Activated naive CD4-positive, alpha-beta T cell treated with anti-CD3 and anti-CD28 coated beads for 36 hours (primary cell): ENCODE measurements at places on chromosomes 4 and X.

GRCh38 chrX:104913348-104913747 is 307.1 kb downstream of the TEX13A start:
- DNase-seq = no peak
- H3K4me3 ChIP-seq = no peak overlapping the region
- no peaks in the 10 kb centered on the region for H3K36me3 ChIP-seq
- no peak overlapping the region for H3K27ac ChIP-seq

- peaks cover 2% of the 10 kb centered on the region for H3K36me3 ChIP-seq
- H3K27me3 ChIP-seq = no peaks in the 10 kb centered on the region
- peak overlapping the region; percentile 61 for H3K27ac ChIP-seq
- peak; percentile 53 for DNase-seq
- H3K4me3 ChIP-seq = peak overlapping the region; percentile 86
- peaks cover 26% of the 10 kb centered on the region for H3K4me1 ChIP-seq
Measured at GRCh38 chr4:107719207-107719921, 670 bp downstream of the PAPSS1 start.

- no peak overlapping the region for H3K27ac ChIP-seq
- DNase-seq = peak; percentile 6
- H3K4me3 ChIP-seq = no peak overlapping the region
- H3K27me3 ChIP-seq = no peaks in the 10 kb centered on the region
Measured at GRCh38 chrX:12497832-12498591, 293.2 kb upstream of the PRPS2 start.

DNA sequence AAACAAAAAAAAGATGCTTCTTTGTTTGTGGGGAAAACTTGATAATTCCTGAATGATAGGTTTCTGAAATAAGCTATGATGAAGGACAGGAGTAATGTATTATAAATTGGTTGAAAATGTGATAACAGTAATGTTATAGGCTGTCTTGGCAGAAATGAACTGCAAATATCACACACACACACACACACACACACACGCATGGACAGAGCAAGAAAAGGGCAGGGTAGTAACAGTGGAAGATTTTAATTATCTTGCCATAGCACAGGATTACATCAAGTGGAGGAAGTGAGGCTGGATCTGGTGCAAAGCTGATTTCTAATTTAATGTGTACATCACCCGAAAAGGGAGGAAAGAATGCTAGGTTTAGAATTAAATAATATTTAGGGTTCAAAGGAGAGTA is 97.5 kb upstream of the CXXC4 start:
- no peak overlapping the region for H3K4me3 ChIP-seq
- H3K4me1 ChIP-seq = peaks cover 2% of the 10 kb centered on the region
- no peaks in the 10 kb centered on the region for H3K27me3 ChIP-seq
- H3K36me3 ChIP-seq = no peaks in the 10 kb centered on the region
- no peak overlapping the region for H3K27ac ChIP-seq

- DNase-seq = no peak
- no peaks in the 10 kb centered on the region for H3K36me3 ChIP-seq
- H3K4me3 ChIP-seq = no peak overlapping the region
- H3K27ac ChIP-seq = no peak overlapping the region
- no peaks in the 10 kb centered on the region for H3K4me1 ChIP-seq
Measured at GRCh38 chr4:141174457-141174856, 41.2 kb upstream of the RNF150 start.

- no peak overlapping the region for H3K4me3 ChIP-seq
- H3K27ac ChIP-seq = no peak overlapping the region
- peaks cover 19% of the 10 kb centered on the region for H3K4me1 ChIP-seq
- H3K36me3 ChIP-seq = no peaks in the 10 kb centered on the region
Measured at GRCh38 chr4:108854786-108855185, 91.9 kb upstream of the ETNPPL start.

- no peak overlapping the region for H3K4me3 ChIP-seq
- H3K27me3 ChIP-seq = no peaks in the 10 kb centered on the region
- H3K4me1 ChIP-seq = no peaks in the 10 kb centered on the region
- no peaks in the 10 kb centered on the region for H3K36me3 ChIP-seq
- no peak overlapping the region for H3K27ac ChIP-seq
Measured at GRCh38 chrX:95441836-95442235, 1242.8 kb upstream of the DIAPH2 start.

- peaks cover 9% of the 10 kb centered on the region for H3K36me3 ChIP-seq
- H3K27me3 ChIP-seq = no peaks in the 10 kb centered on the region
- peak; percentile 35 for DNase-seq
- H3K4me3 ChIP-seq = no peak overlapping the region
- H3K27ac ChIP-seq = no peak overlapping the region
Measured at GRCh38 chr4:152408514-152409327, 127.2 kb downstream of the FBXW7 start.

DNA sequence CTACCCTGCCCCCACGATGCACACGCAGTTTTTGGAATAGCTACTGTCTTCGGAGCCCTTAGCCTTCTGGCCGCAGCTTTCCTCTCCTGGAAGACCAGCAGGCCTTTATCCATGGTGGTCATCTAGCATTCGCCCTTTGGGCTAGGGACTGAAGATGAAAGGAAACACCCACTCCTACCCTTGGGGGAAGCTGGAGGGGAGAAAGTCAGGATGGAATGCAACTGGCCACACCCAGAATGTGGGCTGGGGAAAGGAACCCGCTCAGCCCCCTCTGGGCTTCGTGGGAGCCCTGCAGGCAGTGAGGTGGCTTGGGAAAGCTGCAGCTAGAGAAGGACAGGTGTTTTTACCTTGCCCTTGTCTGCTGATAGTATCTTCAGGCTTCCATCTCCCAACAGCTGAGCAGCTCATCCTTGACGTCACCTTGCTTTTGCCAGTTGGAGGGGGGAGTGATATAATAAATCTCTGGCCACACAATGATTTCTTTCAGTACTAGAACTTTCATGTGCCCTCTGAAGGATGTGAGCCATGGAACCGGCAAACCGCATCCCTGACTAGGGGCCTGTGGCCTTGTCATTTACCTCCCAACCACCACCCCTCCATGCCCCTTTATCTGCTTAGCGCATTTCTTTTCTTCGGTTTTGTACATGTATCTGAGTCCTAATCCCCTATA is 59.0 kb downstream of the ELF4 start:
- no peak overlapping the region for H3K27ac ChIP-seq
- no peaks in the 10 kb centered on the region for H3K36me3 ChIP-seq
- no peaks in the 10 kb centered on the region for H3K4me1 ChIP-seq
- H3K4me3 ChIP-seq = no peak overlapping the region

DNA sequence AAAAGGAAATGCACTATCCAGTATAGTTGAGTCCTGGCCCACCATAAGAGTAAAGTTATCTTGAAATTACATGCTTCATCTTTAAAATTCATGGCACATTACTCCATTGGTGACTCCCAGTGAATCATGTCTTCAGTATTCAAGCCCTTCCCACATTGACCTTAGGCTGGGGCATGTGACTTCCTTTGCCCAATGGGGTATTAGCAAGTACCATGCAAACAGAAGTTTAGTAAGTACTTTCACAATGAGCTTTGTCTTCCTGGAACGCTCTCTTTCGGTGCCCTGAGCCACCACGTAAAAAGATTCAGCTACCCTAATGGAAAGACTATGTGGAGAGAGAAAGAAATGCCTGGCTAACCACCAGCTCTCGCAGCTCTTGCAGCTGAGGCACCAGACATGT is 235.4 kb downstream of the HNRNPD start:
- no peak overlapping the region for H3K27ac ChIP-seq
- H3K36me3 ChIP-seq = no peaks in the 10 kb centered on the region
- no peaks in the 10 kb centered on the region for H3K27me3 ChIP-seq
- H3K4me3 ChIP-seq = no peak overlapping the region
- peak; percentile 9 for DNase-seq
- peaks cover 28% of the 10 kb centered on the region for H3K4me1 ChIP-seq

GRCh38 chr4:7427361-7427760 is 7.4 kb downstream of the PSAPL1 start:
- H3K4me3 ChIP-seq = no peak overlapping the region
- no peak overlapping the region for H3K27ac ChIP-seq
- H3K4me1 ChIP-seq = no peaks in the 10 kb centered on the region
- DNase-seq = no peak

DNA sequence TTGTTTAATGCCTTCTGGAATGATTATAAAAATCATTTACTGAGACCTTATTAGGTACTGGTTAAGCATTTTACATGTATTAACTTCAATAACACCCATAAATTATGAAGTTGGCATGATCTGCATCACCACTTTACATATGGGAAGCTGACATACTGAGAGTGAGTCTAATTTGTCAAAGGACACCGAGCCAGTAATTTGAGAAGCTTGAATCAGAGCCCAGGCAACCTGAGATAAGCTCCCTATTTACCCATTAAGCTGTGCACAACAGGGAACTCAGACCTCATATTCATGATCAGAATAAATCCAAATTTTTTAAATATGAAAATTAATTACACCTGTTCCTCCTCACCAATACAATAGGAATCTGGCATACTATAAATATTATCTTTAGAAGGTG is 247.9 kb upstream of the EPHA5 start:
- no peak for DNase-seq
- no peak overlapping the region for H3K27ac ChIP-seq
- no peak overlapping the region for H3K4me3 ChIP-seq
- no peaks in the 10 kb centered on the region for H3K27me3 ChIP-seq

GRCh38 chr4:176794651-176795050 is 1.9 kb upstream of the VEGFC start:
- peaks cover 39% of the 10 kb centered on the region for H3K27me3 ChIP-seq
- H3K4me1 ChIP-seq = peaks cover 5% of the 10 kb centered on the region
- H3K4me3 ChIP-seq = no peak overlapping the region
- DNase-seq = no peak
- no peaks in the 10 kb centered on the region for H3K36me3 ChIP-seq
- no peak overlapping the region for H3K27ac ChIP-seq

DNA sequence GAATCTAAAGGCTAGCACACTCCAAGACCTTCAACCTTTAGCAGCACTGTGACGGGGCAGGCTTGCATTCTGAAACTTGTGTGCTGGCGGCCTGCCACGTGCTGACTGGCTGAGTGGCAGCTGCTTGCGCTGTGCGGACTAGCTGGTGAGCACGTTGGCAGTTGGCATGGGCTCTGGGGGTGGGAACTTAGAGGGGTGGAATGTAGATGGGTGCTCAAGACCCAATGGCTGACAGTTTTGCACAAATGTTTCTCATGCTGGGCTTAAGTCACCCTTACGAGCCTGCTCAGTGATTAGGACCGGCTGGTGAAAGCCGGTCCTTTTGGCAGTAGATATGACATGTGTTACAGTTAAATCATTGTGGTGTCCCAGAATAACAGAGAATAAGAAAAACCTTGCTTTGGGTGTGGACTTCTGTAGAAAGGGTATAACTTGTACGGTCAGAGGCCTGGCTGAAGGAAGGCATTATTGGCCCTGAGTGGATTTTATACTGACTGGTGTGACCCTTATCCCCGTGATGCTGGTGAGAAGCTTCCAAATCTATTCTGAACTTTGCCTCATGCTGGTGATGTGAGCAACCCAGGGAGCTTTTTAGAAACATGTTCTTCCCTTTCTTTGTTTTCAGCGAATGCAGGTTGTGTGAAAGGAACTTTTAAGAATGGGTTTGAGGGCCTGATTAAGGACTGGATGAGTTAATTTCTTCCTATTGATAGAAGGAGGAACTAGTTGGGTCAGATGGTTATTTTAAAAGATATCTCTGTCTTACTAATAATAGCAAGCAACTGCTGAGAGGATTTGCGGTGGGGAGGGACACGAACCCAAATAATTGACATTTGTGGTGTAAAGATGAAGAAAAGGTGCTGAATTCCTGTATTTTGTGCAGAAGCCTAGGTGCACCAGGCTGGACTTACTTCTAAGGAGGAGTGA is 107.4 kb upstream of the SLC4A4 start:
- H3K36me3 ChIP-seq = no peaks in the 10 kb centered on the region
- H3K27me3 ChIP-seq = peaks cover 7% of the 10 kb centered on the region
- H3K27ac ChIP-seq = no peak overlapping the region
- H3K4me3 ChIP-seq = no peak overlapping the region

DNA sequence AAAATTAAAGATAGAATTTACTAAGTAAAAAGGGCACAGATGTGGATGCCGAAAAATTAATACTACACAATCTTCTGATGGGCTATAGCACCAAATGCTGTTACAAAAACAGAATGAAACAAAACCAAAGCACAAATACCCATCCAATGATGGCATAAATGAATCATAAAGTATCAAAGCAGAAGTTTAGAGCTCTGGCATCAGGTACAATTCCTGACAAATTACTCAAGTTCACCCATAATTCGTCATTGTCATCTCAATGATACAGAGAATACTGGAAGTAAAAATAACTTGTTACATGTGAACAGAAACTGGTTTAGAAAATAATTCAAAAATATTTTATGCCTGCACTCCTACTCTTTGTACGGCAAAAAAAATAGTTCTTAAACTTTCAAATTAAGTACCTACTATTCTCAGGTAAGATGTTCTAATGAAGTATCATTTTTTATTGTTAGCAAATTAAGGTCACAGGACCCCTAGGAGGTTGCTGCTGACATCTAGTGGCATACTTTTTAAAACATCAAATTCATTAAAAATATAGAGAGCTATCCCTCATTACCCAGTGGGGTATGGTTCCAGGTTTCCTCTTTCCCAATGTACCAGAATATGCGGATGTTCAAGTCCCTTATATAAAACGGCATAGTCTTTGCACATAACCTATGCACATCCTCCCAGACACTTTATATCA is 126.1 kb downstream of the INPP4B start:
- DNase-seq = no peak
- peak overlapping the region; percentile 84 for H3K27ac ChIP-seq
- no peaks in the 10 kb centered on the region for H3K27me3 ChIP-seq
- peaks cover 42% of the 10 kb centered on the region for H3K4me1 ChIP-seq
- peaks cover 14% of the 10 kb centered on the region for H3K36me3 ChIP-seq

DNA sequence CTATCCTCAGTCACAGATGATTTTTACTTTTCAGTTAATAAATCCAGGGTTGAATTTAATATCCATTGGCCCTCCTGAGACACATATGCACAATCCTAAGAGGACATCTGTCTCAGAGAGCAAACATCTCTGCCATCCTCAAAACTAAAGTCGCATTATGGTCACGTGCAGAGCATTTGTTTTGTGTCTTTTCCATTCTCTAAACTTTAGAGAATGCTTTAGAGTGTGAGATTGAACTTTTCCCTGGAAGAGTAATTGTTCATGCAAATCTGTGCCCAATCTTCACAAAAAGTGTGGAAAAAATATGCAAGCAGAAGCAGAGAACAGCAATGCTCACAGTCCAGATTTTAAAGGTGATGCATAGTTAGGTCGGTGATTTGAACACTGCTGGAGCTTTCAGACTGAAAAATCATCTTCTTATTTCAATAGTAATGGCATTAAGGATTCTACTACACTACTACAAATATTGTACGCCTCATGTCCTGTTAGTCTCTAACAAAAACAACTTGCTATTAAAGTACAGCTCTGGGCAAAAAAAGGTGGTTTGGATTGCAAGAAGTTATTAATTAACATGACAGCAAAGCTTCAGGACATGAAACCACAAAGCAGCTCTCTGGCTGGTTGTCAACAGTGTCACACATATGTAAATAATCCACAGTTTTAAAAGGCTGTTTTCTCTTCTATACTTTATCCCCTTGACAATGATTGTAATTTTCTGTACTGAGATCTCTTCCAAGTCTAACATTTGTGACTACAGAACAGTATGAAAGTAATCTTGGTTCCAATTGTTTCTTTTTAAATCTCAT is 19.9 kb downstream of the DCHS2 start:
- H3K27ac ChIP-seq = no peak overlapping the region
- no peak for DNase-seq
- H3K4me1 ChIP-seq = no peaks in the 10 kb centered on the region
- H3K27me3 ChIP-seq = peaks cover 23% of the 10 kb centered on the region
- no peaks in the 10 kb centered on the region for H3K36me3 ChIP-seq
- no peak overlapping the region for H3K4me3 ChIP-seq
